ENCODE measurements at places on chromosomes 16 and 17.

DNA sequence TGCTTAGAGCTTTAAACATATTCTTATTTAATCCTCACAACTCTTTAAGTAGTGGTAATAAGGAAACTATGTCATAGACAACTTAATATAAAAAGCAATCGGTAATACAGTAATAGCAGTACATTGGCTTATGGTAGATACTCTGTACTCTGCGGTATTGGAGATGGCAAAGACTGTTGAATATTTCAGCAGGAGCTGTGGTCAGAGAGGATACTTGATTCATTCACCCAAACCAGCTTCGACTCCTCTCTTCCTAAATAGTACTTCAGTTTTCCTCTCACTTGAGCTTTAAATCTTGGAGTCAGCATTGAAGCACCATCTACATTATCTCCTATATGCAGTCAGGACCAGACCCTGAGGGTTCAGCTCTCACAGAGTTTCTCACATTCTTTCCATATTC is 169.3 kb downstream of the CYB561 start:
- no peak for DNase-seq

- no peak for DNase-seq
Measured at GRCh38 chr16:80309178-80309577, 231.6 kb upstream of the DYNLRB2 start.

GRCh38 chr16:89334050-89334449 is 116.5 kb downstream of the ZNF778 start:
- DNase-seq, result no peak

DNA sequence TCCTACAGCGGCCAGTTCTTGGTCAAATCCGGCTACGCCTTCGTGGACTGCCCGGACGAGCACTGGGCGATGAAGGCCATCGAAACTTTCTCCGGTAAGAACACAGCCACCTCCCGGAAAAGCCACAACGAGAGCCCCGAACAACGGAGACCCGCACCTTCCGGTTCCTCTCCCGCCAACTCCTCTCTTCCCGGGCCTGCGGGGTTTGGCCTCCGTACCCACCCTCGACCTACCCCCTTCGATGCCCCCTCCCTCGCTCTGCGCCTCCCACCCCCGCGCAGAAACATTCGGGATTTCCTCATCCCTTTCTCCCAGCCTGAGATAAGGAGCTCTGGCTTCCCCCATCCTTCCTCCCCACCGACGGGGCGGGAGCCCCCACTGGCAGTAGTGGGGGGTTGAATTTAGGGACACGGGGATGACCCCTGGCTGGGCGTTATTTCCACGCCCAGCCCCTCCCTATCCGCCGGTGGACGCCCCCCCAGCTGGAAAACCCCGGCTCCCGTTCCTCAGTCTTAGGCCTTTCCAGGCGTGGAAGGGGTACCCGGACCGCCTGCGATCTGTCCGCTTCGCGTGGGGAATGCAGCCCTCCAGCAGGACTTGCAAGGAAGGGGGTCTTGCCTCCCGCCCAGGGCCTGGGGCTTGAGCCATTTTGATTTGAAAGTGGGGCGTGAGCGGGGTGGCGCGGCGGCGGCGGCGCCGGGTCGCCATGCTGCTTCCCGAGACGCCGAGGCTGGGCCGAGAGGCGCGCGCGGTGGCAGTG is 822 bp downstream of the IGF2BP1 start:
- DNase-seq, result no peak

- DNase-seq, result no peak
Measured at GRCh38 chr17:49916854-49917515, 52.0 kb upstream of the DLX4 start.

DNA sequence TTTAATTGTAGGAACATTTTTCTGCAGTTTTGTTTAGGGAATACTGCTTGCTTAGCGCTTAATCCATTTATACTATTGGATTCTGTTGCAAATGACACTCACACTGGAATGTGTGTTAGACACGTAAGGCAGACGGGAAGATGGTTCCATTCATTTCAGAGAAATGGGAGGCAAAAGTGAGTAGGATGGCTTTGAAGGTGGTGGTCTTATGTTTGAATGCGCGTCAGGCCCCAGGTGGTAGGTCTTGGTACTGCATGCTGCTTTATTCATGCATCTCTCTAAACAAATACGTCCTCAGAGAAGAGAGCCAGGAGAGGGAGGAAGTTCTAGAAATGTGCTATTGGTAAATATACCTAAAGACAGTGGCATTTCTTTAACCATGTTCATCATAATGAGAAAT is 997.6 kb upstream of the RBFOX1 start:
- no peak for DNase-seq

- DNase-seq, result no peak
Measured at GRCh38 chr17:50114401-50114800, 15.6 kb downstream of the SAMD14 start.

GRCh38 chr16:77300256-77300655 is 101.0 kb downstream of the SYCE1L start:
- DNase-seq, result no peak

- no peak for DNase-seq
Measured at GRCh38 chr17:45660474-45660873, 123.6 kb upstream of the CRHR1 start.

DNA sequence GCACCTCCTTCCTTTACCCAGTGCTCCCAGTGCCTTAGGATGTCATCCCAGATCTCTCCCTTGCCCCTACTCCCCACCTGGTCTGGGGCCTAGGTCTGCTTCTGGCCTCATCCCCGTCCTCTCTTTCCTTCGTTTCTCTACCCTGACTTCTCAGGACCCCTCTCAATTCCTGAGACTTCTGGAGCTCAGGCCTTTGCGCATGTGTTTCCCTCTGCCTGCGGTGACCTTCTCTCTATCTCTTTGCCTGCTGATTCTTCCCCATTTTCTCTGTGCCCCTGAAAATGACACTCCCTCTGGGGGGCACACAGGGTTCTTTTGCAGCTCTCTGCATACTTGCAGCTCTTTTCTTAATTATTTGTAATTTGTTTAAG is 13.5 kb downstream of the ADORA2B start:
- DNase-seq, result no peak

- no peak for DNase-seq
Measured at GRCh38 chr16:12988071-12988470, 86.7 kb downstream of the SHISA9 start.

GRCh38 chr17:73214008-73214407 is 21.2 kb downstream of the COG1 start:
- DNase-seq, result no peak

DNA sequence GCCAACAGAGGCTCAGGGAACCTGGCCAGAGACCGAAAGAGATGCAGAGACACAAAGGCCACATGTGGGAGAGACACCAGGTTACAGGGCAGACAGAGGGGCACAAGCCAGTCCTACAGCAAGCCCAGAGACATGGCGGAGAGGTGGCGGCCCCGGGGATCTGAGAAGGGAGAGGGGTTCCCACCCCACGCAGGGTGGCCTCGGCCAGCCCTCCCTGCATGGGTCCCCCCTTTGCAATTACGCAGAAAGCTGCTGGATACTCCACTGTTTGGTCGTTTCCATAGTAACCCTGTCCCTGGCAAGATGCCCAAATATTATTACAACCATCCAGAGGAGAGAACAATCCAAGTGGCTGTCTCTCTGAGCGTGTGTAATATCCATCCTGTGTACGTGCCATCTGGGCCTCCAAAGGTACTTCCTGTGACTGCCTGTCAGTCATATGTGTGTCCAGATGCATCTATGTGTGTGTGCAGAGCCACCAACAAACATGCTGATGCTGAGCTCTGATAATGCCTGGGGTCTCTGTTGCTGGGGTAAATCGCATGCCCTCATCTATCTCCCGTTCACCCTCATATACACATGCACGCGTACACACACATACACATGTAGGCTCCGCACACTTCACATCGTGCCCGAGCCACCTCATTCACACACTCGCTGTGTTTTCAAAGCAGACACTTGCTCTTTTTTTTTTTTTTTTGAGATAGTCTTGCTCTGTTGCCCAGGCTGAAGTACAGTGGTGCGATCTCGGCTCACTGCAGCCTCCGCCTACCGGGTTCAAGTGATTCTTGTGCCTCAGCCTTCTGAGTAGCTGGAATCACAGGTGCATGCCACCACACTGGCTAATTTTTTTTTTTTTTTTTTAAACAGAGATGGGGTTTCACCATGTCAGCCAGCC is 5.5 kb downstream of the PCGF2 start:
- DNase-seq, result no peak

GRCh38 chr17:74210191-74211140 is 2.9 kb upstream of the TTYH2 start:
- DNase-seq, result no peak

- DNase-seq, result no peak
Measured at GRCh38 chr16:27515874-27516353, 33.8 kb downstream of the GTF3C1 start.

GRCh38 chr17:56317351-56318208 is 164.3 kb downstream of the ANKFN1 start:
- no peak for DNase-seq

- DNase-seq, result no peak
Measured at GRCh38 chr17:40417258-40417608, 463 bp downstream of the TOP2A start.

GRCh38 chr16:64933885-64934284 is 188.0 kb downstream of the CDH11 start:
- DNase-seq, result no peak

- DNase-seq, result no peak
Measured at GRCh38 chr17:6695051-6695450, 18.1 kb downstream of the SLC13A5 start.

- DNase-seq, result no peak
Measured at GRCh38 chr17:45149037-45149668, 878 bp downstream of the HEXIM1 start.

DNA sequence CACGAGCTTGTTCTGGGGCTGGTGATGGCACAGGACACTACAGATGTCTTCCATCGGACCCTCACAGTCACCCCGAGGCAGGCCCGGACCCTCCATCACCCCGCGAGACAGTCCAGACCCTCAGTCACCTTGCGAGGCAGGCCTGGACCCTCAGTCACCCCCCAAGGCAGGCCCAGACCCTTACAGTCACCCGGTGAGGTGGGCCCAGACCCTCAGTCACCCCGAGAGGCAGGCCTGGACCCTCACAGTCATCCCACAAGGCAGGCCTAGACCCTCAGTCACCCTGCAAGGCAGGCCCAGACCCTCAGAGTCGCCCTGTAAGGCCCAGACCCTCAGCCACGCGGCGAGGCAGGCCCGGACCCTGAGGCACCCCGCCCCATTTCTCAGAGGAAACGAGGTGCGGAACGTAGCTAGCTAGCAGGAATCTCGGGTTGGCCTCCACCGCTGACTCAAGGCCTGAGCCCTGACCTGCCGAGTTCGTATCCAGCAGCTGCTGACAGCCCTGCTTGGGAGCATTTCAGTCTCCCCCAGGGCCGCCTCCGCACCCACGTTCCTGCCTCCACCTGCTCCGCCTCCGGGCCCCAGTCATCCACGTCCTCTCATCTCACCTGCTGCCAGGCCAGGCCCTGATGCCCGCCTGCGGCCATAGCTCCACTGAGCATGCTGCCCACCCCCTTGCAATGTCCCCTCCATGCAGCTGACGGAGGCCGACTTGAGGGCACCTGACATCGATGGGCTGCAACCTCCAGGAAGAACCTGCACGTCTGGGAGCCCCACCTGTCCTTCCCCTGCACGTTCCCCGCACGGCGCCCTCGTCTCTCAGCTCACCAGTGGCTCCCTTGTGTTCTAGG is 28.7 kb downstream of the RPH3AL start:
- DNase-seq, result no peak

DNA sequence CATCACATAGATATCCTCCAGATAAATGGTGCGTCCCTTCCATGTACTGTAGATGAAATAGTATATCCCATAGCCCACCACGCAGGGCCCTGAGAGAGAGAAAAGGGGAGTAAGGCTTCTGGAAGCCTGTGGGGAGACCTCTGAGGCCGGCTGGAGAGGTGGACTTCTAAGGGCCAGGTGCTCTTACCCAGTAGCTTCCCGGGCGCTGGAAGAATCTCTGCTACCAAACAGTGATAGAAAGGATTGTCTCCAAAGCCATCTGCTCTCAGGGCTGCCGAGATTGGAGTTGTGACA is 718 bp downstream of the SAT2 start:
- no peak for DNase-seq

GRCh38 chr16:14365200-14365851 is 264.7 kb downstream of the PARN start:
- DNase-seq, result no peak

DNA sequence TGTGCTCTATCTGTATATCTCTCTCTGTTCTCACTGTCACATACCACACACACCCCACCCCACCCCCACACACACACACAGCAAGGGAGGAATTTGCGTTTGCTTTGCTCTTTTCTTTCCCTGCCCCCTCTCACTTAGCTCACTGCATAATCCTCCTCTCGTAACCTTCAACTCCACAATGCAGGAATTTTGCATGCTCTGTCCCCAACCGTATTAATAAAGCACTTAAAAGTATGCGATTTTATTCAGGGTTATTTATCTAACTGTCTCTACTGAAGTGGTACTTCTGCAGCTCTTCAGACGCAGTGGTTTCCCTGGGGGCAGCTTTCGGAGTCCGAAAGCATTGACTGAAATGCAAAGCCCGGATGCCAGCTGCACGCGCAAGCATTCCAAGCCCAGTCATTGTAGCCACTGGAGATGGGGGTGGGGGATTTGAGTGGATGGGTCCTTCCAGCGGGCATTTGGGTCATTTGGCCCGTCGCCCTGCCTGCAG is 105.4 kb upstream of the RBFOX1 start:
- no peak for DNase-seq

GRCh38 chr17:75507733-75508719 is 7.3 kb downstream of the CASKIN2 start:
- no peak for DNase-seq

GRCh38 chr17:50769884-50770283 is 2.6 kb upstream of the ANKRD40CL start:
- no peak for DNase-seq

DNA sequence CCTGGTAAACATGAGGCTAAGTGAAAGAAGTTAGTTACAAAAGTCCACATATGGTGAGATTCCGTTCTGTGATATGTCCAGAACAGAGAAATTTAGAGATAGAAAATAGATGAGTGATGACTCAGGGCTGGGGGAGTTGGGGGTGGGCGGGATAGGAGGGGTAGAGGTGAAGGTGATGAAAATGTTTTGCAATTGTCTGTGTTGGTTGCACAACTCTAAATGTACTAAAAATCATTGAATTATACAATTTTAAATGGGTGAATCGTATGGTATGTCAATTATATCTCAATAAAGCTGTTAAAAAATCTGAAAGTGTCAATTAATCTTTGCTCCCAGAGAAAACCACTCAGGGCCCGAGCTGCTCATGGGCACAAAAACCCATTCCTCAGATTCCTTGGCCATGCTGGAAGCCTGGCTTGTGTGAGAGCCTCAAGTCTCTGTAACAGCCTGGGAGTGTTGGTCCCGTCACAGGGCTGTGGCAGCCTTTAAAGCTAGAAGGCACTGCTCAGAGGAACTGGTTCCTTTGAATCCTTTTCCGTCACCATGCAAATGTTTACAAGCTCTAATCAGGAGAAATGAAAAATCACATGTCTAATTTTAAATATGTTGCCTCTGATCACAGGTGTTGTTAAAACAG is 225.3 kb downstream of the WWOX start:
- no peak for DNase-seq

- DNase-seq, result no peak
Measured at GRCh38 chr17:9666461-9667050, 21.2 kb downstream of the USP43 start.

DNA sequence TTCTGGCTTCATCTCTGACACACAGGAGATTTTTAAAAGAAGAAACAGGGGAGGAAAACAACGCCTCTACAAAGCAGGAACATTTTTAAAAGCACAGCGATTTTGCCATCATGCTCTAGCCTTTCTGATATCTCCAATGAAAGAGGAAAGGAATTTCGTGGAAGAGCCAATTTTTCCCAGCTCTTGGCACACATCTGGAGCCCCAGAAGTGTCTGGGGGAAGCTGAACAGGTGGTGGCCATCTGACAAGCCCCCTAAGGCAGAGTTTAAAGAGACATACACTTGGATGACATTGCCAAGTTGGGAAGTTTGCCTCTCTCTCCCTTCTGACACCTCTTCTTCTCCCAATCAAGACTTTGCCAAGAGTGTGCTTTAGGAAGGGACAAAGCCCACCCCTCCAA is 82.1 kb downstream of the CCT6B start:
- DNase-seq, result no peak
